ENCODE measurements at places on chromosomes 5 and 9.

GRCh38 chr5:114346181-114346580 is 15.7 kb upstream of the KCNN2 start:
- DNase-seq, result no peak

- no peak for DNase-seq
Observed at GRCh38 chr9:92493749-92494387, 11.6 kb upstream of the ASPN start.

DNA sequence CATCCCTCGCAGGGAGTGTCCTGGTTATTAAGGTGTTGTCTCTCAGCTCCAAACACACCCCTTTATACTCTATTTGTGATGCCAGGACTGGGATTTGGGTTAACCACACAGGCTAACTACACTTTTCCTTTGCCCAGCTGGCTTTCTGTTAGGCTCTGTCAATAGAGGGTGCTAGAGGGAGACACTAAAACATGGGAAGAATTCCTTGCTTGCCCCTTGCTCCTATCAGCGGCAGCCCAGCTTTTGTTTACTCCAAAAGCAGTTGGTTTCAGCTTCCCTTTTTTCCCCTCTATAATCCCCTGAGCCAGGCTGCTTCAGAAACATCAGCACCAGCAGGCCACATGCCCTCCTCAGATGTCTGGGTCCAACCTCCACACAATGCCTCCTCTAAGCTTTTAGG is 297.1 kb downstream of the KCTD16 start:
- DNase-seq, result no peak

DNA sequence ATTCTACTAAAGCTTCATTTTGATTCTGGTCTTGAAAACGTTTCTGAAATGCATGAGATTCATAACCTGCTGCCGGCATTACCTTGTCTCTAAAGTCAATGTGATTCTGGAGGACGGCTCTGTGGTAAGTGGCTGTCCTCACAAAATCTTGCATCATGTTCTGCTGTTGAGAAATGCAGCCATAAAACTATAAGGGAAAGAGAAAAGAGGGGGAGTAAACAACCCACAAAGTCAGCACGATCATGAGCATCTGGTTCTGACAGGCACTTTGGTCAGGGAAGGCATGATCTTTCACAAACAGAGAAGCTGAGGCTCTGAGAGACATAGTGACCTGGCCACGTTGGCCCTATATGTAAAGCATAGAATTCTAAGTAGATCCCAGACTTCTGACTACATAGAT is 168.9 kb upstream of the PUM3 start:
- DNase-seq, result no peak

DNA sequence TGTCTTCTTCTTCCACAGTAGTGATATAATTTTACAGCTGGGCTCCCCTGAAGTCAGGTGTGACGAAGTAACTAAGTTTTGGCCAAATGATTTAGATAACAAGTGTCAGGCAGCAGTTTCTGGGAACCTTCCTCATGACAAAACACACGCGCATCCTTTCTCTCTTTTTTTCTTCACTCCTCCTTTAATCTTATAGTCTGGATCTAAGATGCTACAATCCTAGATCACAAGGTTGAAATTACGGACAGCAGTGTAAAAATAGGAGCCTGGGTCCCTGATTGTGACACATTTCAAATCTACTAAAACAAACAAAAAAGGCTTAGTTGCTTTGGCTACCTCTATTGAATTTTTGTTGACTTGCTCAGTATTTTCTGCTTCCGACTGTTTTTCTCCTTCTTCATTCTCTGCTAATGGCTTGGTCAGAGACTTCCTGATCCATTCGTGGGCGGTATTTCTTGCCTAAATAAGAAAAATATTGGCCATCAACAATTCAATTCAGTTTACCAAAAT is 36.1 kb downstream of the FAM114A2 start:
- DNase-seq, result no peak

DNA sequence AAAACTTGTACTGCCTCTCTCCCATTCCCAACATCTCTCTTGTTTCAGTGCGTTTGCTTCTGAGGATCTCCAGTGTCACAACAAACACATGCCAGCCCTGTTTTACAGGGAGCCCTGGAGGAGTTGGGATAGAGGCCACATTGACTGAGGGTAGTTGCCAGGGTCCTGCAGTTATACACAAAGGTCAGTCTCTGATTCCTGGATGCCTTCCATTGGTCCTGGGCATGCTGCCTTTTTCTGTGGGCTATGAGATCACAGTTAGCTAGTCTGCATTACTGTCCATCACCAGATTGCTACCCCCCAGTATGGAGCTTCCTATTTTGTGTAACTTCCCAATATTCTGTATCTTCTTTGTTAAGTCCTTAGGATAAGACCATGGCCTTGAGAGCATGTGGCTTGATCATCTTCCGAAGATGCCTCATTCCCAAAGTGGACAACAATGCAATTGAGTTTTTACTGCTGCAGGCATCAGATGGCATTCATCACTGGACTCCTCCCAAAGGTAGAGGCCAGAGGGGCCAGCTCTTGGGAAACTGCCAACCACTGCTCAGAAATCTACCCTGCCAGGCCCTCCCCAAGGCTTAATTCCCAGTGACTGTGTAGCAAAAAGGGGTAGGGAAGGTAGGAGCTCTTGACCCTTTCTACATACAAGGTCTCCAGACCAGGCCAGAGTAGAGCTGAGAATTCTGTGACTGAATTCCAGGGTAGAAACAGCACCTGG is 9.5 kb downstream of the NUDT2 start:
- DNase-seq, result no peak

DNA sequence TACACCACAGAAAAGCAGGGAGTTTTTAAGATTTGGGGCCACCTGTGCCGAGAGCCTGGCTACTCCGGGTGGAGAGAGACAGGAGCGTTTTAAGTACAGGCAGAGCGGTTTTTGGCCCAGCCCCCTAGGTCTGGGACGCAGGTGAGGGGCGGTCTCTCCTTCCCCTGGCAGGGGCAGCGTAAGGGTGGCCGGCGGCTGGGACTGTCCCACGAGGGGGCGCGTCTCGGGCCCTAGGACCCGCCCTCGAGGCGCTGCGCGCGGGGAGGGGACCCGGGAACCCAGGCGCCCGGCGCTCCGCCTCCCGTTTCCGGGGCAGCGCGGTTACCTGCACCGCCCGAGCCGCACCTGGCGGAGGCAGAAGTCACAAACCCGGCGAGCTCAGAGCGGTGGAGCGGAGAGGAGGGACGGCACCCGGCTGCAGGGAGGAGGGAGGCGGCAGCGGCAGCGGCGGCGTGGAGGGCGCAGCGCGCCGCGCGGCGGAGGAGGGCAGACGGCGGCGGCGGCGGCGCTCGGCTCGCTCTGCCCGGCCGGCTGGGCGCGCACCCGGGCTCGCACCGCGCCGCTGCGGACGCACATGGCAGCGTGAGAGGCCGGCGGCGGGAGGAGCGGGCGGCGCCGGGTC is at the start of gene WWC1:
TSS of gene WWC1 (plus strand) at position 304 of the 622 bp plus-strand sequence. CDS start 508 bp downstream, outside the sequence.
- peak; percentile 4 for DNase-seq

- no peak for DNase-seq
Observed at GRCh38 chr5:38551030-38552017, 5.1 kb downstream of the LIFR start.

- DNase-seq, result no peak
Observed at GRCh38 chr5:174251305-174252000, 205.9 kb downstream of the NSG2 start.

DNA sequence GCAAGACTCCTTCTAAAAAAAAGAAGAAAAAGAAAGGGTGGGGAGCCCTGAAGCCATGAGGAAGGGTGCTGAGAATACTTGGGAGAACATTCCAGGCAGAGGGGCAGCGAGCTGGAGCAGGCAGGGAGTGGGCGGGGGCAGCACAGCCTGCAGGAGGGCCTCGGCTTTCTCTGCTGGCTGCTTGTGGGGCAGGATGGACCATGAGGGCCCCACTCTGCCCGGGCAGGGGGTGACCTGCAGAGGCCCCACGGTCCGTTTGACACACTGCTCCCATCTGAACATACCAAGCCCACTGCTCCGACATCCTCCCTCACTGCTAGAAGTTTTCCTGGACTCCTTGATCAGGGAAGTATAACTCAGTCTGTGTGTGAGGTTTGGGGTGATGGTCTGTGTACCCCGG is 11.7 kb upstream of the NUP214 start:
- DNase-seq, result no peak

- DNase-seq, result no peak
Observed at GRCh38 chr9:122816163-122816867, 12.1 kb downstream of the PDCL start.

DNA sequence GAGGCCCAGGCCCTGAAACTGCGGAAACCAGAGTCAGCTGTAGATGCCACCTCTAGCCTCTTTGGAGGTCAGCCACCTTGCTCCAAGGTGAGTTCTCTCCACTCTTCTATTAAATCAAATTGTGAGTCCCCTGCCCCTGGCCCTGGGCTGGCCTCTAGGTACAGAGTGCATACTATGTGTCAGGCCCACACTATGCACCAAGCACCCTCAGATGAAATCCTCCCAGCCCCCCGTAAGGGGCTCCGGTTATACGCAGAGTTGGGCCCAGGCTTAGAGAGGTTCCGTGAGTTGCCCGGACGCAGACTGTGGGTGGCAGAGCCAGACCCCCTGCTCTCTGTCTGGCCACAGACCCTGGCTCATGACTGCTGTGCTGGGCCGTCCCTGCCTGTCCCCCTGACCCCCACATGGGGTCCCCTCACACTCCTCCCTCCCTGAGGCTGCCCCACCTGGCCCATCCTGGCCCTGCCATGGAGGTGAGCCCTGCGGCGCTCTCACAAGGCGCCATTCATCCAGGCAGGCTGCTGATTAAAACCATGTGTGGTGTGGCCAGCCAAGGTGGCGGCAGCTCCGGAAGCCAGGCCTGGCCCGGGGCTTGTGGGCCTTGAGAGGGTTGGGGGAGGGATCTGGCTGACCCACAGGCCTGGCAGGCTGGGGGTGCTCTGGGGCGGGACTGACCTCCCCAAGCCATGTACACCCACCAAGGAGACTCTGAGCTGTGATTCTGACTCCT is 65.5 kb upstream of the SYNPO start:
- no peak for DNase-seq

GRCh38 chr5:137072361-137073115 is 426.6 kb downstream of the SPOCK1 start:
- no peak for DNase-seq

- DNase-seq, result no peak
Observed at GRCh38 chr5:43190755-43191603, 1.0 kb upstream of the NIM1K start.

- no peak for DNase-seq
Observed at GRCh38 chr5:37638897-37639296, 200.9 kb downstream of the GDNF start.

DNA sequence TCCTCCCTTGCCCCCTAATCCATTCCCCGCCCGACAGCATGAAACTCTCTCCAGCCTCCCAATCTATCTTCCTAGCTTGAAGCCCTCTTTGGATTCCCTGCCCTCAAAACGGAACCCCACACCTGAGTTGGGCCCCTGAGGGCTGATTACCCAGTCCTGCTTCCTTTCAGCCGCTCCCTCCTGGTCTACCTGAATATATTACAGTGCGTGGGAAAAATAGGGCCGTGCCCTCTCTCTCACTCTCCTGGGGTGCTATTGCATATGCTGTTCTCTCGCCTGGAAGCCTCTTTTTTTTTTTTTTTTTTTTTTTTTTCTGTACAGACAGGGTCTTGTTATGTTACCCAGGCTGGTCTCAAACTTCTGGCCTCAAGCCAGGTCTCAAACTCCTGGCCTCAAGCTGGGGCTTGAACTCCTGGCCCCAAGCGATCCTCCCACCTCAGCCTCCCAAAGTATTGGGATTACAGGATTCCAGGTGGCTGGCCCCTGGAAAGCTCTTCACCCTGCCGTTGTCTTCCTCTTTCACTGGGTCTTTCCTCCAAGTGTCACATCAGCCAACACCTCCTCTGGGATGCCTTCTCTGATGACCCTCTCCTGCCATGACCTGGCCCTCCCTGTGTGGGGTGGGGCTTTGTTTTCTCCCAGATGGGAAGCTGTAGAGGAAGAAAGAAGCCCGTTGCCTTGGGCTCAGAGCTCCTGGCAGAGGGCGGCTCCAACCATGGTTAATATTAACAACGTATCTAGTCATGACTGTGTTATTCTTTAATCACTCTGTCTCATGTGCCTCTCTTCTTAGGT is 8.2 kb downstream of the DNM1 start:
- DNase-seq, result no peak

- no peak for DNase-seq
Observed at GRCh38 chr5:80964491-80964890, 4.3 kb downstream of the RASGRF2 start.

DNA sequence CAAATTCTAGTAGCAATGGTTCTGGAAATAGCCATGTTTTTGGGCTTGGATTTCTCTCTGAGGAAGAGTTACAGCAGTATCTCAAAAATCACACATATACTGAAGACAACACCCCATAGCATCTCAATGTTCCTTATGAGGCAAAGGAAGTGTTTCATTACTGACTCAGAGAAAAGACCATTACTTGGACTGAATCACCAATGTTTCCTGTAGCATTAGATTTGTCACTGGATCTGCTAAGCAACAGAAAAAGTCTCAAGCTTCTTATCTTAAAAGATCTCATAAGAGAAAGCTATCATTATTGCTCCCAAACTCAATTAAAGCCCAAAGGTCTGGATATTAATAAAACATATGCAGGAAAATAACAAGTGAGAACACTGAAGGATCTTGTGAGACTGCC is 272.4 kb downstream of the ADAMTS6 start:
- no peak for DNase-seq

GRCh38 chr5:9852671-9853070 is 222.5 kb upstream of the TAS2R1 start:
- no peak for DNase-seq

DNA sequence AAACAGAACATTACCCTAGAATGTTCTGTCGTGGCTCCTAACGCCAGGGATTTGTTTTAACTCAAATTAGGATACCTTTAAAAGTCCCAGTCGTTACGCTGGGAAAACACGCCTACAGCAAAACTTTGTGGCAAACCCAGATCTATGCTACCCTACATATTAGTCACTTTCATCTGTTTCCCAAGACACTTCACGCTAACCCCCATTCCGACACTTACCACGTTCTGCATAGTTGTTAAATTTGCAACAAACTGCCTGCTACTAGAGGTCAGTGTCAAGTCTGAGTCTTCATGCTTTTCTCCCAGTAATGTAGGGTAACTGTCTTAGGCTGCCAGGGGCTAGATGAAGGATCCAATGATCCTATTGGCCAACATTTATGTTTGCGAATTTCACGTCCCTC is 140.3 kb downstream of the RASEF start:
- no peak for DNase-seq

DNA sequence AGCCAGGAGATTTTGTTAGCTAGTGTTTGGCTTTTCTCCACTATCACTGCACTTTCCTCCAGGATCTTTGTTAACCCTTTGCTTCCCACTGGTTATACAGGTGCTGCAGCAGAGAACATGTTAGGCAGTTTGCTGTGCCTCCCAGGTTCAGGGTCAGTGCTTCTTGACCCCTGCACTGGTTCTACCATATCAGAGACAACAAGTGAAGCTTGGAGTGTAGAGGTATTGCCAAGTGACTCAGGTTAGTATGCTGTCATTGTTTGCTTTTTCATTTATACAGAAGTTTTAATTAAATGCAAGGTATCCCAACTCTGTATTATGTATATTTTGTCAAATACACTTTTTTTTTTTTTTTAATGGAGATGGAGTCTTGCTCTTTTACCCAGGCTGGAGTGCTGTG is 68.4 kb downstream of the GAPVD1 start:
- no peak for DNase-seq

DNA sequence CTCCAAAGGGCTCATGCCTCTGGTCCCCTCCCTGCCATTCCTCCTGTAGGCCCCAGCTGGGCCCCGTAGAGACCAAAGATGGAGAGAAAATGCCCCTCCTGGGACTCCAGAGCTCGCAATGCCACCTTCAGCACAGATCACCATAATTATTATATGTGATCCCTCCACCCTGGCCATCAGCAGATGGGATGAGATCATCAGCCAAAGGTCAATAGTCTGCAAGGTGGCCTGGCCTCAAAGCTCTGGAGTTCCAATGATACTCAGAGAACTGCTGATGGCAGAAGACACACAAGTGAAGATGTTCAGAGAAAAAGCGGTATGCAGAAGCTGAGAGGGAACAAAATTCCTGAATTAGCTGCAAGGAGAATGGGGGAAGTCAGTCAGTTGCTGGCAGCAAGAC is 5.0 kb downstream of the RPP25L start:
- no peak for DNase-seq
